ENCODE measurements at places on chromosomes 4 and X.

DNA sequence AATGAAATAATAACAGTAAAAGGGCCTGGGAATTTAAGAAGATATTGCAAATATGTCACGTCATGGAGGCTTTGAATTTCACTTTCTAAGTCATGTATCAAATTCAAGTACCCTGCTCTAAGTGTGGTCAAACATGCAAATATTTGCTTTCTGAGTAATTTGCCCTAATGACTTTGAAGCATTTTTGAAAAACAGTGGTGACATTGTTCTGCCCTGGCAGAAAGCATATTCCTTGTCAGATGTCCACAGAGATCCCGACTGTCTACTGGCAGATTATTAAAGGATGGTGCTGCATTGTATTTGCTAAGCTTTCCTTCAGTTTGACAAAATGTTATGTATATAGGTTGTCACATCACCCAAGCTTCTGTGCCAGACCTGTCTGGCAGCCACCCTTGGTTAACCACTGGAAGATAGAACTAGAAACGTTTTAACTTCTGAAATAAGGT is 92.5 kb downstream of the ANK2 start:
- no peak for DNase-seq

DNA sequence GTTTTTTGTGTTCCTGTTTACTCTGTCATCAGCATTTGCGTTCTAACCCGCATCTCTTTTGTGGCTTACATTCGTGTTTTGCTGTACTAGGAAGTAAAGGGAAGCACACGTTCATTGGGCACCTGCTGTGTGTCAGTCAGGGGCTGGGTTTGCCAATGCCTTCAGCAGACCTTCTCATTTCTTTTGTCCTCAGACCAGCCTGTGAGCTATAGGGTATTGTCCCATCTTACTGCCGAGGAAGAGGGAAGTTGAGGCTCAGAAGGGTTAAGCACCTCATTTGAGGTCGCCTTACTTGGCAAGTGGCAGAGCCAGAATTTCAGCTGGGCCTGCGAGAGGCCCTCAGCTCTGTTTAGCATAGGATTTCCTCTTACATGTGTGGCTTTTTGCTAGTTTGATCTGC is 8.7 kb downstream of the TBC1D14 start:
- no peak for DNase-seq

- DNase-seq, result no peak
These were observed 34.5 kb upstream of the SPRY1 start for GRCh38 chr4:123362103-123362502.

- DNase-seq, result no peak
These were observed 6.2 kb downstream of the TMEM131L start for GRCh38 chr4:153472122-153473037.

GRCh38 chr4:93759506-93759905 is 69.0 kb upstream of the ATOH1 start:
- DNase-seq, result no peak

DNA sequence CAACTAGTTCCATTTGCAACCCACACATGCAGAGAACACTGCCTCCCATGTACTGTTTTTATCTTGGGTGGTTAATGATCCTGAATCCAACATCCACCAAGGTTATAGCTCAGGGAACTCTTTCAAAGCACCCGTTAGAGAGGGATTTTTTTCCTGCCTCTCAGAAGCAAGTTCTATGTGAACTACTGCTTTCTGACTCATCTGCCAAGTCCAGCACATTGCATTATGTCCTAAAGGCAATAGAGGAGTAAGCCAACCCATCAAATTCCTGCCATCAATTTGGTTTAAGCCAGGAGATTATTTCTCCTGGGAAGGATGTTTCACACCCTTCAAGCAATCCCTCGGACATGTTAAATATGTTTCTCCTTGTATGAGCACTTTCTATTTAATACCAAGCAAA is 334.5 kb downstream of the GASK1B start:
- no peak for DNase-seq

DNA sequence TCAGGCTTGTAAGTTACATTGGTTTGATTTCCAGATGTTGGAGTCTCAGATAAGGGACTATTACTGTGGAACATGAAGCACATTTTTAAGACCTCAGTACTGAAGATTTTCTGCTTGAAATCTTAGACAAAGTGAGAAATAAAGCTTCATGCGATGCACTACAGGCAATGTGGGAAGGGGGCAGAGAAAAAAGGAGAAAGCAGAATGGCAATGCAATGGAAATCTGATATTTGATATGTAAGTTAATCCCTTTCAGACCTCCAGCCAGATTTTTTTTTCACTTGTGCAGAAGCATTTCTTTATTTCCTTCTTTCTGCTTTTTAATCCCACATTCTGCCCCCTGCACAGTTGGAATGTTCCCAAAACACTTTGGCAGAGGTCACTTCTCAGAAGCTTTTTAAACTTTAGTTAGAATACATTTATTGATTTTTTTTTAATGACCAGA is 174.3 kb downstream of the ADGRL3 start:
- no peak for DNase-seq

Measured in vagina (tissue), 2 donors.